PC-3 (cell line): ENCODE measurements at places on chromosomes 12 and 14. TPM values are rescaled to one million over a fixed set of nuclear protein-coding genes. Genes with fewer than 3 reads are reported as not detected.

C12orf50 gene
- total RNA-seq, result not detected in 2 replicates

GPD1 gene
- total RNA-seq, result 0.11 and 0.40 TPM in 2 replicates

- DNase-seq, result no peak
These were observed 97.0 kb upstream of the NPAS3 start for GRCh38 chr14:32841698-32842097.

GRCh38 chr14:59274991-59275391, 86.5 kb downstream of the DAAM1 start:
- DNase-seq, result peak; percentile 67

- DNase-seq, result no peak
These were observed 35.0 kb upstream of the CFL2 start for GRCh38 chr14:34749408-34749807.

DNA sequence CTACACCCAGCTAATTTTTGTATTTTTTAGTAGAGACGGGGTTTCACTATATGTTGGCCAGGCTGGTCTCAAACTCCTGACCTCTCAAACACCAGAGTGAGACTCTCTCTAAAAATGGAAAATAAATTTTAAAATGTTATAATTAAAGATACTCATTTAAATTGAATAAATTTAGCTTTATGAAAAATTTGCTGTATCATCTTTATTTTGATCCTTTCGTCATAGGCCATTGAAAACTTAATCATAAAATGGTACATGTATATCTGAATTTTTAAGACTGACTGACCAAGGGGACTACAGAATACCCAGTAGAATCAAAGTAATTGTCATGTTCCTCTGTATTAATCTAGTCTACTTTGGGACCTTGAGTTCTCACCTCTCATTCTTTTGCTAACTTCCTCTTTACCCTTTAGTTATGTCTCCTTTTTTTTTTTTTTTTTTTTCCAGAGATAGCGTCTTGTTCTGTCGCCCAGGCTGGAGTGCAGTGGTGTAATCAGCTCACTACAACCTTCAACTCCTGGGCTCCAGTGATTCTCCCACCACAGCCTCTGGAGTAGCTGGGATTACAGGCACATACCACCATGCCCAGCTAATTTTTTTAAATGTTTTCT, 9.5 kb downstream of the RAB5B start:
- DNase-seq, result no peak

- no peak for DNase-seq
These were observed 77.3 kb downstream of the ATXN2 start for GRCh38 chr12:111521801-111522200.

DNA sequence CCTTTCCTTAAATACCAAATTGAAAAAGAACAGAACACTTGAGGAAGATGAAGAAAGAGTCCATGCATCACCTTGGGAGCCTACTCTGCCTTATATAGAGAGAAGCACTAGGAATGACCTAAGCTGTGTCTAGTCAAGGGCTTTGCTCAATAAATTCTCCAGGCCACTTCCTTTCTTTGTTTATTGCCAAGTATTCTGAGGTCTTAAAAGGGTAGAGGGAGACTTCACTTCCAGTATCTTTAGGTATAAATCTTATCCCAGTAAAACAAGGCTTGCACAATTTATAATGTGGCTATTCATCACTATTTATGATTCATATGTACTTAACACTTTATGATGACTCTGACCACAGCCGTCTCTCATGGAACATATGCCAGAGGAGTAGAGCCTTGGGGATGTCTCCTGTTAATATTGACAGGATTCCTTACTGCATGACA, 85.1 kb upstream of the ARHGAP5 start:
- peak; percentile 92 for DNase-seq

- no peak for DNase-seq
These were observed 23.8 kb upstream of the PYROXD1 start for GRCh38 chr12:21413369-21414277.

- DNase-seq, result peak; percentile 100
These were observed 214.8 kb downstream of the CHST11 start for GRCh38 chr12:104671409-104672095.

DNA sequence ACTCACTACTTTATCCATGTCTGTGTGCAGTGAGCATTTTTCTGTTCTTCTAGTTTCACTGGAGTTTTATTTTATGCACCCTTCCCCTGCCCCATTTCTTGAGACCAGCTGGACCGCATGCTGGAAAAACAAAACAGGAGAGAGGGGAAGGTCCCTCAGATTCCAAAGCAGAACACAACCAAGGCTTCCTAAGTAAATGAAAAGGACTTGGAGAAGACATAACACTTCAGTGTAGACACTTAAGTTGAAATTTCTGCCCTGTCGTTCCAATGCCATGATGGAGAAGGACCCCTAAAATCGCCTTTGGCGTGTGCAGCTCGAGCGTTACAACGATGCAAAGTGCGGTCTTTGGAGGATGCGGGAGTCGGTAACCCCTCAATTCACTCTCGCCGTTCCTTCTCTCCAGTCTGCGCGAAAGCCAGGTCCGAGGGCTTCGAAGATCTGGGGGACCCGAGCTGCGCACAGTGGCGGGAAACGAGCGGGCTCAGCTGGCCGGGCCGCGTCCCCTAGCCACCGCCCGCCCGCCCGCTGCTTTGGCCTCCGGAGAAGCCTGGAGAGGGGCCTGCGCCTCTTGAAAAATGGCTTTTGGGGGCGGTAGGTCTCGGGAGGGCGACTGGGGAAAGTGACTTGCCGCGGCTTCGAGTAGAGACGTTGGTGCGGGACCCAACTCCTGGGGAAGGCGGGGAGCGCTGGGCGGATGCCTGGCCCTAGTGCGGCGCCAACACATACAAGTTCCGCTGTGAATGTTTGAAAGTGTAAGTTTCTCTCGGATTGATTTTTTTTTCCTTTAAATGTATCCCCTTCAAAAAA, 11.2 kb upstream of the HOXC13 start:
- no peak for DNase-seq

DNA sequence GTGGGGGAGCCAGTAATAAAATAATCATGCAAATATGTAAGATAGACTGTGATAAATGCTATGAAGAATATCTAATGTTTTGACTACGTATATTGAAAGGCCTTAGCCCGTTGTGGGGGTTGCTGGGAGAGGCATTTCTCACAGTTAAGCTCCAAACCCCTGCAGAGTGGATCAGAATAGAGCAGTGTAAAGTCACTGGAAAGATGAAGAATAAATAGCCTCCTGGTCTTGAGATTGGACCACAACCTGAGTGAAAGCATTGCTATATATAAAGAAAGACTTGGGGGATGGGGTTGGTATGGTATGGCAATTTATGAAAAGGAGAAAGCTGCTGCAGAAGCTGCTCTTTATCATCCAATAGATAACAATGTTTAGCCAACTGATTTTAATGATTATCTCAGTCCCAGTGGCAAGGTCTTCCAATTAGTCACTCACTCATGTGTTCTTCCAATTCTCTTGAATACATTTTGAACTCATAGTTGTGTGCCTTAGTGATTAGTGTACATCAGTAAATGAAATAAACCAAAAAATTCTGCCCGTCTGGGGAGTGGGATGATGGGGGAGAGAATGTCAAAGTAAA, 10.2 kb downstream of the PLEKHA5 start:
- DNase-seq, result no peak
